Kidney (tissue), 22 donors: ENCODE measurements at places on chromosomes 6 and 20.
A peak's percentile ranks its signal among the peaks of the same experiment; 100 is the strongest.

GRCh38 chr6:50380406-50381098 lies 330.8 kb upstream of the DEFB112 start:
- DNase-seq = no peak

- no peak for DNase-seq
Observed at GRCh38 chr6:163570579-163571231, 156.2 kb downstream of the QKI start.

GRCh38 chr6:37160922-37161778 lies 8.8 kb upstream of the PIM1 start:
- DNase-seq = no peak

DNA sequence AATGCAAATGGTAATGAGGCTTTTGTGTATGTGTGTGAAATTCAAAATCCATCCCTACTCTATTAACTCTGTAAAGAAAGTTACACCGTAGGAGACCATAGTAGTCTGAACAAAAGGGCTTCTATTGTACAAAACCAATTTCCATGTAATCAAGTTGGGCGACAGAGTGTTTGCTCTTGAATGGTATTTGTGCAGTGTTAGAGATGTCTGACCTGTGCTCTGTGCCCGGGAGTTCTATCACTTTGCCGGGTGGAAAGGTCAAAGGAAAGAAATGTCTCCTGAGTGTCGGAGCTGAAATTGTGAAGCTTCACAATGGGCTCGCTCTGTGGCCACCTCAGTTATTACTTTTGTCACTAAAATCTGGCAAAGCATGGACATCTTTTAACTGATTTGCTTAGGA lies 312.0 kb downstream of the SAMD5 start:
- DNase-seq = no peak

DNA sequence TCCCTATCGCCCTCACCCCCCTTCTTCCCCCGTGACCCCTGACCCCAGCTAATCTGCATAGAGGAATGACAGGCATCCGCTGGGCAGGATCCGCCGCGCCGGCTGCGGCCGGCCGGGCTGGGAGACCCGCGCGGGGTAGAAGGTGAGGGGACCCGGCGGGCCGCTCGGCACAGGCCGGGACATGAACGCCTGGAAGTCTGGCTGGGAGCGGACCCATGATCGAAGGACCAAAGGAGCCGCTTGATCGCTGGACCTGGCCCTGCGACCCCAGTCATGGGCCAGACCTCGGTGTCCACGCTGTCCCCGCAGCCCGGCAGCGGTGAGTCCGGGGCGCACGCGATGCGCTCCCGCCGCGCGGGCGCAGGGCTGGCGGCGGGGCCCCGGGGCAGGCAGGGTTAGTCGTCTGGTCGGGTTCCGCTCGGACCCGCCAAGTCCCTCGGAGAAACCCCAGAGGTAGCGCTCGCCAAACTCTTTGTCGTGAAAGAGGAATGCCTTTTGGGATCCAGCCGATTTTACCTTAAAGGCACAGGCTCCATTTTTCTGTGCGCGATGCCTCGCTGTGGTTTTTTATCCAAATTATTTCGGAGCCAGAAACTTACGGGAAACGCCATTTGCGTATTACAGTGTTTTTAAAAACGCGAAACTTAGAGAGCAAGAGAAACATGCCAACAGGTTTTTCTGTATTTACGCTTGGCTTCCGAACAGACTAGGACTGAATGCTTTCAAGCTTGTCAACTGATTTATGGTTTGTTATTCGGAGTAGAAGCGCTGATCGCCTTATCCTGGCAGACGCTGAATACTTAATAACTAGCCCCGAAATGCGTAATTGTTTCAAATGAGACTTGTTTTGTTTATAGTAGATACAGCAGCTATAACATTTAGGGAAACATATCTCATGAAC lies at the start of gene PHACTR2:
Gene PHACTR2, plus strand, starts transcription at position 75 of the 901 bp plus-strand sequence. Its CDS starts 199 bp downstream, at position 274.
- DNase-seq = peak; percentile 90

DNA sequence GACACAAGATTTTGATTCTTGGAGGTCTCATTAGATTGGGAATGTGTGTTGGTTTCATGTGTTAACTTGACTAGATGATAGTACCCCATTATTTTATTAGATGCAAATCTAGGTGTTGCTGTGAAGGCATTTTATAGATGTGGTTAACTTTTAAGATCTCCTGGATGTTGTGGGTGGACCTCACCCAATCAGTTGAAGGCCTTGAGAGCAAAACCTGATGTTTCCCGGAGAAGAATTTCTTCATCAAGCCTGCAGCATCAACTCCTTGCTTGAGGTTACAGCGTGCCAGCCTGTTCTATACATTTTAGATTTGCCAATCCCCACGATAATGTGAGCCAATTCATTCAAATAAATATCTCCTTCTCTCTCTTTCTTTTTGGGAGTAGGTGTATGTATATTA lies 66.8 kb upstream of the EXOC2 start:
- no peak for DNase-seq

DNA sequence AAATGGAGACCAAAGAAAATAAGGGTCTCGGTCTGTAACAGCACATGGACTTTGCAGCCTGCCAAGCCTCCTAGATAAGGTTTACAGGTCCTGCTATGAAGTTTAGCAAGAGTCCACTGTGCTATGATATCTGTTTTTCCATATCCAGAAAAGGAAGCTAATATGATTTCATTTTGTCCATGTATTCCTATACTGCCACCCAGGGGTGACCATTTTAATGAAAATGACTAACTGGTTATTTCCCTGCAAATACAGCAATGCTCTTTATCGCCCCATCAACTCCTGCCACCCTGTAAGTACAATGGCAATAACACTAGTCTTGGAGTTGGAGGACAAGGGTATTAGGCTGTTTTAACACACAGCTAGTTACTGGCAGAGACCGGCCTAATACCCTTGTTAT lies 115.2 kb upstream of the GLP1R start:
- DNase-seq = no peak

- no peak for DNase-seq
Observed at GRCh38 chr6:52394251-52394666, 25.9 kb upstream of the EFHC1 start.

DNA sequence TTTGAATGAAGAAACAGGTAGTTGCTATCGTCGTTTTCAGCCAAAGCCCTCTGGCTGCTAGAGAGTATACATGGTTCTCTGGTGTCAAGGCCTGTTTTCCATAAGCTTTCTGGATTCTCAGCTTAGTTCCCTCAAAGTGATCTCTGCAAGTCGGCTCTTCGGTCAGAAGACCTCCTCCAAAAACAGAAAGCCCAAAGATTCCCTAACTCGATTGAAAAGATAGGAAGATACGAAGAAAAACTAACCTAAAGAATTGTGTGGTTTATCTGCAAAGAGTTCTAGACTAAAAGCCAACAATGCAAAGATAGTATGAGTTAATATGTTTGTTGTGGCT lies 545 bp upstream of the ASCC3 start:
- DNase-seq = no peak

- no peak for DNase-seq
Observed at GRCh38 chr6:42197555-42198362, 3.0 kb upstream of the GUCA1B start.

- DNase-seq = no peak
Observed at GRCh38 chr20:41086402-41087324, 50.7 kb upstream of the PLCG1 start.

- DNase-seq = no peak
Observed at GRCh38 chr20:39161900-39162299, 199.8 kb downstream of the DHX35 start.

DNA sequence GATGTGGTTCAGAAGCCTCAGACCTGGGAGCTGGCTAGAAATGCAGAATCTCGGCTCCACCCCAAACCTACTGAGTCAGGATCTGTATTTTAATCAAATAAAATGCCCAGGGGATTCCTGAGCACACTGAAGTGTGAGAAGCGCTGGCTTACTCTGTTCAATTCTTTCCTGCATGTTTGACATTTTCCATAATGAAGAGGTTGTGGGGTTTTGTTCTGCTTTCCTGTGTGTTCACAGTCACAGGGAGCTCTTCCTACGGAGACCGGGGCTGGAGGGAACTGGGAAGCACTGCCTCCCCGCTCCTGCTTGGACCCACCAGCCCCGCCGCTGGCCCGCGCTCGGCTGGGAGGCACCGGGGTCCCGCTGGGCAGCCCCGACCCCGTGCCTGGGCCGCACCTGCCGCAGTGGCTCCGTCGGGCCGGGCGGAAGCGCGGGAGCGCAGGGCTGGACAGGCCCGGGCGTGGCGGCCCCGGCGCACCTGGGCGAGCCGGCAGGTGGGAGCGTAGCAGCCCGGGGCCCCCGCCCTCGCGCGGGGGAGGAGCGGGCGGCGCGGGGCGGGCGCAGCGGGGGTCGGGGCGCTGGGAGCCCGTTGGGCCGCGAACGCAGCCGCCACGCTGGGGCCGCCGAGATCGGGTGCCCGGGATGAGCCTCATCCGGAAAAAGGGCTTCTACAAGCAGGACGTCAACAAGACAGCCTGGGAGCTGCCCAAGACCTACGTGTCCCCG lies at the start of gene MAPK13:
Gene MAPK13, plus strand, starts transcription at position 573 of the 726 bp plus-strand sequence. Its CDS starts 70 bp downstream, at position 643.
- no peak for DNase-seq

- DNase-seq = no peak
Observed at GRCh38 chr6:51300510-51300909, 481.8 kb downstream of the TFAP2B start.

- DNase-seq = no peak
Observed at GRCh38 chr6:2360716-2361115, 115.3 kb upstream of the GMDS start.

DNA sequence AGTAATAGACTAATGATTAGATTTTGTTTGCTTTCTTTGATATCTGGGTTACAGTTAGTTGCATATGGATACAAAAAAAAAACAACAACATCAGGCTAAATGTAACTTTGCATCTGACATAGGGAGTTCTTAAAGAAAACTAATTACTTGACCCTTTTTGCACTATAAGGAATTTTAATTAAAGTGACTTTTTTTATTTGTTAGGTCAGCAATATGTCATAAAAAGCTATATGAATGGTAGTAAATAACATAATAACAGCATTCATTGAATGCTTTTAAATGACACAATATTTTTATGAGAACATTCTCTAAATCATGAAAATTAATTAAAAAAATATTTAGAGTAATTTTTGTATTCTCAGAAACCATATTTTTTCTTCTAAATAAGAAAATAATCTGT lies 183.6 kb downstream of the GRIK2 start:
- no peak for DNase-seq

- DNase-seq = no peak
Observed at GRCh38 chr6:166924531-166924930, 31.8 kb downstream of the RNASET2 start.

GRCh38 chr6:113143206-113143605 lies 713.9 kb upstream of the MARCKS start:
- DNase-seq = no peak

- DNase-seq = peak; percentile 14
Observed at GRCh38 chr20:16821211-16822089, 73.3 kb downstream of the OTOR start.

GRCh38 chr6:38974389-38975151 lies 74.0 kb upstream of the GLP1R start:
- no peak for DNase-seq

GRCh38 chr6:85395746-85396145 lies 54.1 kb upstream of the NT5E start:
- no peak for DNase-seq

- no peak for DNase-seq
Observed at GRCh38 chr6:111382476-111383294, 100.3 kb downstream of the REV3L start.

DNA sequence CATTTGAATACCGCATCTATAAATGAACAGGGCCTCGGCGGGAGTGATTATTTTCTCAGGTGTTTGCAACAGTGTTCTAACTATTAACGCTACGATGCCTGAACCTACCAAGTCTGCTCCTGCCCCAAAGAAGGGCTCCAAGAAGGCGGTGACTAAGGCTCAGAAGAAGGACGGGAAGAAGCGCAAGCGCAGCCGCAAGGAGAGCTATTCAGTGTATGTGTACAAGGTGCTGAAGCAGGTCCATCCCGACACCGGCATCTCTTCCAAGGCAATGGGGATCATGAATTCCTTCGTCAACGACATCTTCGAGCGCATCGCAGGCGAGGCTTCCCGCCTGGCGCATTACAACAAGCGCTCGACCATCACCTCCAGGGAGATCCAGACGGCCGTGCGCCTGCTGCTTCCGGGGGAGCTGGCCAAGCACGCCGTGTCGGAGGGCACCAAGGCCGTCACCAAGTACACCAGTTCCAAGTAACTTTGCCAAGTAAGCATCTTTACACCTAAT lies 70.9 kb downstream of the HFE start:
- no peak for DNase-seq

DNA sequence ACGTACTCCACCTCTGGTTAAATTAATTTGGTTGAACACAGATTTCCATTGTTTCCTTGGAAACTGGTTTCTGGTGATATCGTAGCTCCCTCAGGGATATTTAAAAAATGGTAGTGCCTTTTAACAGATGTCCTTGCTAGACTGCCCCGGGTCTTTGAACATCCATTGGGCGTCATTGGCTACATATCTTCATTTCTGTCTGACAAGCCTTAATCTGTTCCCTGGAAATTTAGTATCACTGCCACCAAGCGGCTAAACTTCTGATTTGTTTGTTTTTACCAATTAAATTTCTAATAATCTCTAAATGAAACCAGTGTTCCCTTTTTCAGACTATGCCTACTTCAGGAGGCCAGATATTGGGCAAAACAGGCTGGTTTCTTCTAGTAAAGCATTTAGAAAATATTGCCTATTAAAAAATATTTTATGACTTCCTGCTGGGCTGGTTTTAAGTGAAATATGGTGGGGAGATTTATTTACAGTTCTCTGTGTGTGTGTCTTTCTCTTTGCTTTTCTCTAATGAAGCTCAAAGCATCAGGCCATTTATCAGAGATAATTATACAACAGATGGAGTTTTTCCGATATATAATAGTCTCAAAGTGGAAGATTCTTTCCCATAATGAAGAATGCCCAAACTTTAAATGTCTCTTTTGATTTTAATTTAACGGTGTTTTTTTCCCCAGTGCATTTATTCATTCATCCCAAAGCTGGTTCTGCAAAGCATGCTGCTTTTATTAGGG lies 249.5 kb downstream of the ZFAND3 start:
- DNase-seq = no peak
